Activated CD8-positive, alpha-beta memory T cell treated with anti-CD3 and anti-CD28 coated beads, Interleukin-2, amount 10 ng/mL, durations not matched to agents 7 days and 5 days (primary cell): ENCODE measurements at places on chromosomes 2 and 18. TPM values are rescaled to one million over a fixed set of nuclear protein-coding genes. Genes with fewer than 3 reads are reported as not detected.

- H3K4me1 ChIP-seq = no peaks in the 10 kb centered on the region
- no peaks in the 10 kb centered on the region for H3K36me3 ChIP-seq
- H3K27me3 ChIP-seq = peaks cover 56% of the 10 kb centered on the region
- H3K27ac ChIP-seq = no peak overlapping the region
Measured at GRCh38 chr18:9743200-9744016, 35.3 kb downstream of the RAB31 start.

DNA sequence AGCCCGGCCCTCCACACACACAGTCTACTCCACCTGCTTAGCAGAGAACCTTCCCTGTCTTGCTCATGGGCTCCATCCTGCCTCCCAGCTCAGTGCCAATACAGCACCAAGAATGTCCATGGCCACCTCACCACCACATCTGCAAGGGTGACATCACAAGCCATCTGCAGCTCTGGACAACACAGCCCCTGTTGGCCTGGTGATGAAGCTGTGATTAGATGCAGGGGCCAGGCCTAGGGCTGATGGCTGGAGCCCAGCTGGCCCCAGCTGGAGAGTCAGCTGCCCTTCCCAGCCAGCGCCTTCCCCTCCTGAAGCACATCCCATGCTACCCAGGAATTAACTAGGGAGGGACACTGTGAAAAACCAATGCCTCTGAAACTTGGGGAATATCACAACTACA lies 91.1 kb downstream of the TTC32 start:
- H3K27ac ChIP-seq = no peak overlapping the region
- no peaks in the 10 kb centered on the region for H3K4me1 ChIP-seq
- DNase-seq = no peak
- no peaks in the 10 kb centered on the region for H3K36me3 ChIP-seq
- peaks cover 8% of the 10 kb centered on the region for H3K27me3 ChIP-seq

DNA sequence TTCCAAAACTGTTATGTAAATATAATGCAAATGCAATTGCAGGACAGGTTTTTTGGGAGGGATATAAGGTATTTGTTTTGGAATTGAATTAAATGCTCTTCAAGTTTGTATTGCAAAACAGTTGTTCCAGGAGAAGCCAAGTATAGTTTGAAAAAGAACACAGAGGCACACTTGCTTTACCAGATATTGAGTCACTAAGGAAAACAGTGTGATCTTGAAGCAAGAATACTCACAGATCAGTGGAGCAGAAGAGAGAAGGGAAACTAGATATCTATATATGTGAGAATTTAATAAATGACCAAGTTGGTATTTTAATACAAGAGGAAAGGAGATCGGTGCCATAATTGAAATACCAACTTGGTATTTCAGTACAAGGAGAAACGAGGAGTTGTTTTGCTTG lies 178.9 kb downstream of the CAPN13 start:
- no peaks in the 10 kb centered on the region for H3K27me3 ChIP-seq
- H3K4me1 ChIP-seq = peaks cover 31% of the 10 kb centered on the region
- H3K36me3 ChIP-seq = peaks cover 12% of the 10 kb centered on the region
- no peak for DNase-seq

GRCh38 chr18:79784965-79785770 lies 12.6 kb upstream of the KCNG2 start:
- H3K27ac ChIP-seq = no peak overlapping the region
- H3K36me3 ChIP-seq = peaks cover 4% of the 10 kb centered on the region
- DNase-seq = no peak
- H3K4me1 ChIP-seq = no peaks in the 10 kb centered on the region
- no peak overlapping the region for H3K4me3 ChIP-seq

ALLC gene
- total RNA-seq = not detected

RDH14 gene
- 16.6 TPM for total RNA-seq

DNA sequence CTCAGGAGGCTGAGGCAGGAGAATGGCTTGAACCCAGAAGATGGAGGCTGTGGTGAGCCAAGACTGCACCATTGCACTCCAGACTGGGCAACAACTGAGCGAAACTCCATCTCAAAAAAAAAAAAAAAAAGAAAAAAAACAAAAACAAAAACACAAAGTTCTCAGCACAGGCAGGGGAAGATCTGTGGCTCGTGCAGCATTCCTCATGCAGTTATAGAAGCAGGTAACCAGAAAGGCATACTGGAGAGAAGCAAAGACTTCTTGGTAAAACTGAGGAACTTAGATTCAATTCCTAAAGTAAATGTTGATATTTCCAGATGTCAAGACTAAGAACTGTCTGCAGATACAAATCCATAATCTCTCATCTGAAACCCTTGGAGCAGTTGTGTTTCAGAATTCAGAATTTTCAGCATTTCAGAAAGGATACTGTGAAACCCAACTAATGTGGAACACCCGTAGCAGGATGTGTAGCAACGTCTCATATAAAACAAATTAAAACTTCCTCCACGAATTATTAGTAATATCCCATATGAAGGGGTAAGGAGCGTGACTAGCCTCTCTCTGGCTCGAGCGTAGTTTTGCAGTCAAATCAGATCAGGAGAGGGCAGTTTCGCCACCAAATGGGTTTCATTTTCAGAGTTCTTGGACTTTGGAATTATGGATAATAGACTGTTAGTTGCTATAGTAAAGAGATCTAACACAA lies 13.2 kb upstream of the SLC25A52 start:
- no peak overlapping the region for H3K27ac ChIP-seq
- peaks cover 4% of the 10 kb centered on the region for H3K36me3 ChIP-seq
- H3K4me1 ChIP-seq = no peaks in the 10 kb centered on the region
- H3K27me3 ChIP-seq = peaks cover under 1% of the 10 kb centered on the region

GRCh38 chr2:212540341-212540740 lies 1.7 kb upstream of the ERBB4 start:
- no peak overlapping the region for H3K4me3 ChIP-seq
- H3K27ac ChIP-seq = no peak overlapping the region
- DNase-seq = no peak
- H3K4me1 ChIP-seq = peaks cover 7% of the 10 kb centered on the region

DNA sequence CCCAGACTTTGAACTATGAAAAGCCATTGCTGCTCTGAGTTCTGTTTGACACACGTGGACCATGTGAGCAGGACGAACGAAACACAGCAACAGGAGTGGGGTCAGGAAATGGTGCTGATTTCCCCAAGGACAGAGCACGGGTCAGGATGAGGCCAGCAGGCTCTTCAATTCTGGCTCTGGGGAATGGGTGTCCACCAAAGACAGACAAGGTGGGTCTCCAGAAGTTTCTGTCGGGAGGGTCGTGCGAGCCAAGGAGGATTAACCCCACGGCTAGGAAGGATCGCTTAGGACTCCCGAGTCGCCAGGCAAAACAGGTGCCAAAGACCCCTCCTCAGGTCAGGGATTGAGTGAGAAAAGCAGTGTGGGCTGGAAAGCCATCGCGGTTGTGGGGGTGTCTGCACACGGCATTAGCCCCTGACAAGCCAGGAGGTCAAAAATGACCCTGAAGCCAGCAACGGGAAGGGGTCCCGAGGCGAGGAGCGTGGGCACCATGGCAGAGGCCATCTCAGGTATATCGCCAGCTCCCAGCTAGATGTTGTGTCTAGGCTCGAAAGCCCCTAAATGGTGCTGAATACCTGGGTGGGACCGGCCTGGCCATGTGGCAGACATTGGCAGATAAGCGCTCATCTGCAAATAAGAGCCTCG lies 213.9 kb upstream of the SALL3 start:
- H3K27ac ChIP-seq = no peak overlapping the region
- DNase-seq = no peak
- H3K4me3 ChIP-seq = no peak overlapping the region
- peaks cover 4% of the 10 kb centered on the region for H3K27me3 ChIP-seq
- no peaks in the 10 kb centered on the region for H3K36me3 ChIP-seq
- H3K4me1 ChIP-seq = no peaks in the 10 kb centered on the region
